ENCODE measurements at places on chromosomes 5 and 9. TPM values are rescaled to one million over a fixed set of nuclear protein-coding genes. Genes with fewer than 3 reads are reported as not detected.

GRCh38 chr5:10502130-10502529, 60.5 kb downstream of the ROPN1L start:
- DNase-seq = no peak

Gene RLN2
- not detected for total RNA-seq

- DNase-seq = no peak
These were observed 40.8 kb downstream of the C9 start for GRCh38 chr5:39323542-39323941.

Gene STRBP
- 6.9 TPM for total RNA-seq

Gene ANKRD34B
- not detected for total RNA-seq

GRCh38 chr9:96186591-96187011, 115.4 kb downstream of the HSD17B3 start:
- DNase-seq = no peak

GRCh38 chr5:149616727-149617285, 35.5 kb downstream of the ARHGEF37 start:
- no peak for DNase-seq

GRCh38 chr5:103177543-103177942, 57.4 kb downstream of the PPIP5K2 start:
- no peak for DNase-seq

DNA sequence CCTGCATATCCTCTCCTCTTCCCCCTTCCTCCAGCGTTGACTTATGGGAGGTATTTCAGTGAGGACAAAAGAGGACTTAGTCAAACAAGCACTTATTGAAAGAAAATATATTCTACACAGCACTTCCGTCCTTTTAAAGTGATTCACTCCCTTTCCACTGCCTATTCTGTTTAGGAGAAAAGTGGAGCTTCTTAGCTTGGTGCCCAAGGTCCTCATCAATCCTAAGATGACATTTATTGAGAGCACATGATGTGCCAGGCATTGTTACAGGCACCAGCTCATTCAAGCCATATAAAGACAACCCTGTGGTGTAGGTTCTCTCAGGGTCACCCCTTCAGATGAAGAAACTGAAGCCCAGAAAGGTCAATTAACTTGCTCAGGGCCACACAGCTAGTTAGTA, 95.9 kb downstream of the KCNIP1 start:
- no peak for DNase-seq

DNA sequence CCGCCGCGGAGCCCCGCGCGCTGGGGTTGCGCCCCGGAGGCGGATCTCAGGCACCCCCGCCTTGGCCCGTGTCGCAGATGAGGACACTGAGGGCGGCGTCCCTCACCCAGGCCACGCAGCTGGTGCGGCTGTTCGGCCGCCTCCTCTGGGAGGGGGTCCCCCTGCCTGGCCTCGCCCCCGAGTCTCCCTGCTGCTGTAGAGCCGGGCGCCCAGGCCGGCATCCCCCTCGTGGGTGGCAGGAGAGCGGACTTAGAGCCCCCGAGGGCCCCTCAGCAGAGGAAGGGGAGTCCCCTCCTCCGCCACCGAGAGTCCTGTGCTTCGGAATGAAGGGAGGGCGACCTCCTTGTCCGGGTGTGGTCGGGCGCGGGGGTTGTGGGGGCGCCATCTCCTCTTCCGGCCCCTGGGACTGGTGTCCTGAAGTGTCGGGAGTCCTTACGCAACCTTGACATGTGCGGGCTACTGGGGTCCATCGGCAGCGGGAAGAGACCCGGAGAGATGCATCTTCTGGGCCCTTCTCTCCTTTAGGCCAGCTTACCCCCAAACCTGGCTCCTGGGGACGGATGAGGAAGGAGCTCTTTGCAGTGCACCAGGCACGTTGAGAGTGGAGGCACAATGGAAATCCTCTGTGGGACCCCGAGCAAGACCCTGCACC, 11.7 kb upstream of the EXOSC2 start:
- DNase-seq = no peak

- DNase-seq = no peak
These were observed 1293.7 kb upstream of the C9orf72 start for GRCh38 chr9:28866951-28867350.

DNA sequence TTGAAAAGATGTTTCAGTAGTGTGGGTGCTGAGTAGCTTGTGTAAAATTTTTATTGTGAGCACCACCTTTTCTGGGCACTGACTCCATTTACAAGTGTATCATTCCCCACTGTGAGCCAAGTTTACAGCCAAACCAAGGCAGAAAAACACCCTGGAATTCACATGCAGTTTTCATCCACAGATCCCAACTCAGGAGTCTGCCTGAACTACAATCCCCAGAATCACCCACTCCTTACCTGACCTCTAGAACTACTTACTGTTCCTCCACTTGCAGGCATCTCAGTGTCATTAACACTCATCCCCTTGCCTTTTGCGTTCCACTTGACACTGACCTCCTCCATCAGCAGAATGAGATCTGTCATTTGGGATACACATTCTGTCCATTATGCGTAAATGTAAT, 2042.6 kb upstream of the CDH6 start:
- DNase-seq = no peak

Gene LAMC3
- total RNA-seq = 0.21 TPM

DNA sequence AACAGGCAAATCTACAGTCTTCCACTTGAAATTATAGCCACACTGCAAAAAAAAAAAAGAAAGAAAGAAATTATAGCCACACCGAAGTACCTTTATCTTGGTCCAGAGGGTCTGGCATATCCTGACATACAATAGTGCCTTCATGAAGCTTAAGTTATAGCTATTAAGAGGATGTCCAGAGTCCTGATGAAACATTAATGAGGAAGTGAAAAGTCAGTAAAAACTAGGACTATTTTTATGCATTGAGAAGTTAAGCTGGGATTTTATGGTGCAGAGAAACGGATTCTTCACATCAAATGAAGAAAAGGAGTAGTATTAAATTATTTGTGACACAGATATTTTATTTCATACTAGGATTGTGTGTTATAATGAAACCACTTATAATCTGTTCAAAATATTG, 123.9 kb downstream of the SV2C start:
- DNase-seq = no peak

DNA sequence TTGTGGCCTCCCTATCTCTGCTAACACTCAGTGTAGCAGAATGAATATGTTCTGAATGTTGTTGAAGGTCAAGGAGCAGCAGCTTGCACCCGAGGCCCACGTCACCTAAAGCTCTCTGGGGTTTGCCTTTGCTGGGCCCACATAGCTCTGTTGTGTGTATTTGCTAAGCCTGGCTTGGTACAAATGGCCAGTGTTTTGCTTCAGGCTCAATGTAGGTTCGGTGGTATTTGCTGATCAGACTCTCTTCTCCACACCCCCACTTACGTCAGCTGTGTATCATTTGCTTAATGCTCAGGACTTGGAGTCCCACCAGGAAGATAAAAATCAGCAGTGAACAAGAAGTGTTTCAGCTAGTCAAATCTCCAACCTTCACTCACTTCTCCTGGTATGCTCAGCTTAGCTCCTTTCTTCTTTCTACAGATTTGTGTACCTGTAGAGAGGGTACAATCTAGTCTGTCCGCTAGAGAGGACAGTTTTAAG, 4.8 kb upstream of the RFESD start:
- no peak for DNase-seq

DNA sequence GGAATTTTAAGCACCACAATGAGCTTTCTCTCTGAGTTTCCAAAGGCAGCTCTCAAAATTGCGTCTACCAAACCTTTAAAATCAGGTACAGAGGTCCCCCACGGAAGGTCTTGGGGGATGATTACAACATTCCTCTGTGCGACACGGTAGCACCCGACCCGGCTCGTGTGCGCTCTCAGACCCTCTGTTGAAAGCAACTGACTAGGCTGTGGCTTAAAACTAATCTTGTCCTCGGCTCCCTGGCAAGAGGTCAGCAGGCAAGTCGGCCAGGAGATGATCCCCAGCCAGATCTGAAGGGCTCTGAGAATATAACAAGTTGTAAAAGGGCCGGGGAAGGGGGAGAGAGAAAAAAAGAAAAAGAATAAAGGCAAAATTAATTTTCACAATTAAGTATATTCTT, 92.6 kb upstream of the LMX1B start:
- DNase-seq = no peak

GRCh38 chr5:133868946-133869518, 99.4 kb downstream of the C5orf15 start:
- peak; percentile 70 for DNase-seq

DNA sequence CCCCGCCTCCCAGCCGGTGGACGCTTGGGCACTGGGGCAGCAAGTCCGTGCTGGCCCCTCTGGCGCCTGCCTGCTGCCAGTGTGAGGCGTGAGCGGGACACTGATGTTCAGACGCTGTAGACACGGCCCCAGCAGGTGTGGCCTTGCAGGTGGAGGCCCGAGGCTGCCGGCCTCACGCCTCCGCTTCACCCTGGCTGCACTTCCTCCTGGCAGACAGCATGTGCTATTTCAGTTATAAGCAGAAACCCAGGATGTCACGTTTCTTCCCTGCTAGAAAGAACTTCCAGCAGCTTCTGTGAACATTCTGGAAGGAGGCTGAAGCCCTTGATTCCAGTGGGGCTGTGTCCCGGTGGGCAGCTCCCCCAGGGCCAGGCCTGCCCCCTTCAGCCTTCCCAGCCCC, 114.8 kb upstream of the FCN2 start:
- DNase-seq = no peak

- DNase-seq = no peak
These were observed 51.9 kb downstream of the SLC25A46 start for GRCh38 chr5:110790673-110791072.

DNA sequence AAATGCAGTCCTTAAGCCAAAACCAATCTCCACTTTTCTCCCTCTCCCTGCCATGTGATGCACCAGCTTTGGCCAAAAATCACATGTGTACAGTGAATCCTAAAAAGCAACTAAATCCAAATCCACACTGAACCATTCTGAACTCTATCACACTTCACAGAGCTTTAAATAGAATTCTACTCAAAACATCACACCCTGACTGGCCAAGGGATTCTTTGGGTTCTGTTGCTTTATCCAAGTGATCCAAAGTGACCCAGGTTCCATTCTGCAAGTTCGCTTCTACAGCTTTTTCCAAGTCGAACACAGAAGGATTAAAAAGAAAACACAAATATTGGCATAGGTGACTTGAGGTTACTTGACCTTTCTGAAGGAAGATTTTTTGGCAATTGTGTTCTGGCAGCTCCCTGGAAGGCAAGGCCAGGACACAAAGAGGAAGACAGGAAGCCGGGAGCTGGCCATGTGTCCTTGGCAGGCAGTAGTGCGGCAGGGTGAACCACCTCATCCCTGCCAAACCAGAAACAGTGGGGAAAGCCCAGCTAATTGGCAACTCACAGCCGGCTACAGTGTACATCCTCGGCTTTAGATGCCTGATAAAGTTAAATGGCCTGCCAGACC, 115.0 kb downstream of the NFIB start:
- peak; percentile 74 for DNase-seq

Gene FCN2
- total RNA-seq = not detected

DNA sequence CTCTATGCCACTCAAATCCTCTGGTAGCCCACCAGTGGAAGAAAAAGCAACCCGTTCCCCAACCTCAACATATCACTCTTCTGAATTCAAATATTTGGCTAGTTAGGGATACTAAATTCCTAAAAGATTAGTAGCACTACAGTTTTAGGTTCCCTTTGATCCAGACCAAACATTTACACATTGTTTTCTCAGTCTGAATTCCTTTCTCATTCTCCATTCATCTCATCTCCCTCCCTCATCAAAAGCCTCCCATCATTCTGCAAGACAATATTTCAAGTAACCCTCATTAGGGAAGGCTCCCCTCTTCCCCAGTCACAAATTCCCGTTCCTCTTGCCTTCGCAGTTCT, 26.3 kb downstream of the ADAM19 start:
- no peak for DNase-seq

Gene NOXA1
- 0.62 TPM for total RNA-seq

DNA sequence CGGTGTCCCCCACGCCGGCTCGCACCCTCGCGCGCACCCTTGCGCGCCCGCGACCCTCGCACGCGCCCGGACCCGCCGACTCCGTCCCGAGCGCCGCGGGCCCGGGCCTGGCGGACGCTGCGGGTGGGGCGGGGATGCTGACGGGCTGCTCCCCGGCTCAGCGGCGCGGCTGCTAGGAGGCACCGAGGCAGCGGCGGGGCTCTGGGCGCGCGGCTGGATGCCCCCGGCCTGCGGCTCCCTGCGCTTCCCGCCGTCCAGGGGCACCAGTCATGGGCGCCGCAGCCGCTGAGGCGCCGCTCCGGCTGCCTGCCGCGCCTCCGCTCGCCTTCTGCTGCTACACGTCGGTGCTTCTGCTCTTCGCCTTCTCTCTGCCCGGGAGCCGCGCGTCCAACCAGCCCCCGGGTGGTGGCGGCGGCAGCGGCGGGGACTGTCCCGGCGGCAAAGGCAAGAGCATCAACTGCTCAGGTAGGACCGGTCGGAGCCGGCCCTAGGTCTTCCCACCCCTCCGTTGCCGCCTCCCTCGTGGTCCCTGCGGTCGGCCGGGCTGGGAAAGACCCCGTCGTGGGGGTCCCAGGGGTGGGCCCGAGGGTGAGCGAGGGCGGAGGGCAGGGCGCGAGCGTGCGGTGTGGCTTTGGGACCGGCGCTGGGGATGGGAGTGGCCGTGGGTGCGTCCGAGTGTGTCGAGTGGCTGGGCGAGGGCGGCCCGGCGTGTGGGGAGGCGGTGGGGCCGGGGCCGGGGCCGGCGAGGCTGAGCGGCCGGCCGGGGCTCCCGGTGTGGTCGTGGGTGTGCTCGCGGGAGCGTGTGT, 530 bp downstream of the TMEFF1 start:
- peak; percentile 21 for DNase-seq

DNA sequence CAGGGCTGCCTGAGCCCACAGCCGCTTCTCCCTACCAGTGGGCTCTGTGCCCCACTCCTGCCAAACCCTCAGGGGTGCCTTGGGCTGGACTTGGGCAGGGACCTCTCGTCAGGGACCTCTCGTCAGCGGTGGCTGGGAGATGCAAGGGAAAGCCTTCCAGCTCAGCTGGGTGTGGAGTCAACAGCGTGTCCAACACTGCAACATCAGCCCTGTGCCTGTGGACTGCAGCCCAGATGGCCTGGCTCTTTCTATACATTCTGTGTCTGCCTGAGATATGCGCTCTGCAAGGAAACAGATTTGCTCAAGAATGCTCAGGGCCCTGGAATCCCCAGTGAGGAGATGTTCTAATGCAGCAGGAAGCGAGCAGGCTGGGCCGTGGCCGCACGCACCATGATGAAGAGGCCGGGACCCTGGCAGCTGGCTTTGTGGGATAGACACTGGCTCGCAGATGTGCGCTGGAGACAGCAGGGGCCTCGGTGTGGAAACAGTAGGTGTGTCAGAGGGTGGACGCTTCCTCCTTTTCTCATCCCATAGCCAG, 85.0 kb upstream of the COL5A1 start:
- DNase-seq = peak; percentile 54

Gene ZDHHC11
- 3.8 TPM for total RNA-seq

- no peak for DNase-seq
These were observed 19.2 kb downstream of the WNK2 start for GRCh38 chr9:93203026-93203717.

GRCh38 chr9:108271236-108271635, 584.5 kb downstream of the ACTL7B start:
- no peak for DNase-seq

- no peak for DNase-seq
These were observed 194.8 kb downstream of the FBXL7 start for GRCh38 chr5:15694696-15695214.

Gene S100Z
- not detected for total RNA-seq

GRCh38 chr5:111810112-111810511, 53.1 kb upstream of the NREP start:
- no peak for DNase-seq

Gene TLX3
- total RNA-seq = not detected

- DNase-seq = no peak
These were observed 305.2 kb downstream of the EFNA5 start for GRCh38 chr5:107365320-107366109.

- peak; percentile 58 for DNase-seq
These were observed 388.0 kb downstream of the ACTL7B start for GRCh38 chr9:108467653-108468324.

GRCh38 chr5:168471785-168472184, 14.5 kb upstream of the RARS1 start:
- no peak for DNase-seq

Data from psoas muscle (tissue), 8 donors.